ENCODE measurements at places on chromosomes 2 and 18.

DNA sequence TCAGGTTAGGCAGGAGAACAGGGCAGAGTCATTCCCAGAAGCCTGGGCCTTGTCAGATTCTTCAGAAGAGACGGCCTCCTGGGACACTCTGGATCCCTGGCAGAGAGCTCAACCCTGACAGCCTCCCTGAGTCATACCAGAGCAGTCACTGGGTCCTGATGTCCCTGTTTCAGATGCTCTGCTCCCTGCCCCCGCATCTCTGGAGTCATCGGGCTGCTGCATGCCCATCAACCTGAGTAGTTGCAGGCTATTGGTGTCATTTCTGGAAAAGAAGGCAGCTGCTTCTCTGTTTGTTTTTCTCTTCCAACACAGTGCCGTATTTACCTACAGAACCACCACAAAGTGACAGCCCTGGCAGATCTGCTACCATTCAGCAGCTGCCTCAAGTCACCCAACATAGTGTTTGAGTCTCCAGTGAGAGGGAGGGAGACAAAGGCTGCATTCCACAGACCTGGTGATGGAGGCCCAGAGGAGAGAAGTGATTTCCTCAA is 145.1 kb downstream of the B3GNT2 start:
- no peak for DNase-seq

- no peak for DNase-seq
These were observed 40.7 kb downstream of the SLC66A2 start for GRCh38 chr18:79910563-79911343.

- no peak for DNase-seq
These were observed 58.2 kb downstream of the SLC9A2 start for GRCh38 chr2:102677244-102678215.

GRCh38 chr2:46126571-46126970 is 170.6 kb upstream of the EPAS1 start:
- no peak for DNase-seq

DNA sequence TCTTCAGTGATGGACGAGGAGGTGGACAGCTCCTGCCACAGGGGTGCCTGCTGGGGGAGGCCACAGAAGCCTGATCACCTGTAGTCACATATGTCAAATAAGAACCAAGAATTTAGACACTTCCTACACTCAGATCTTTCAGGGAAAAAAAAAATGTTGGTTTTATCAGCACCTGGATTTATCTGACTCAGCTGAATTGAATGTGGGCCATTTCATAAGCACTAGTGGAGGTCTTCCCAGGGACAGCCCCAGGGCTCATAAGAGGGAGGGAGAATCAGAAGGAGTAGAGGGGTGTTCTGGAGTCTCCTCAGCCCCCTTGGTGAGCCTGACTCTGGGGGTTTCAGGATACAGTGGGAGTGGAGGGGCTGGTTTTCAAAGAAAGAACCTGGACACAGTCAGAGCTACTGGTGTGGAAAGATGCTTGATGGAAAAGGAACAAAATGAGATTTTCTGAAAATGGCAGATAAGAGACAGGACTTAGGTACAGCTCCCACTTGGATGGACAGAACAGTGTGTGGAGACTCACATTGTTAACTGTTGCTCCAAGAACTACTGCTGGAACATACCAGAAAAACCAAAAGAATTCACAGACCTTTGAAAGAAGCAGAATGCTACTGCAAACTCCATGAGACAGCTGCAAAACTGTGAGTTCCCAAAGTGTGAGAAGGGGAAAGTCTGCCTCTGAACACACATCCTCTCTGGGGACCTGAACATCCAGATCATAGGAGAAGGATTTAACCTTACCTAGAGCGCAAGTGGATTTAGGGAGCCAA is 45.4 kb downstream of the LCT start:
- no peak for DNase-seq

Data from activated naive CD4-positive, alpha-beta T cell (primary cell).